ENCODE measurements at places on chromosomes 4 and X. TPM values are rescaled to one million over a fixed set of nuclear protein-coding genes. Genes with fewer than 3 reads are reported as not detected.

DNA sequence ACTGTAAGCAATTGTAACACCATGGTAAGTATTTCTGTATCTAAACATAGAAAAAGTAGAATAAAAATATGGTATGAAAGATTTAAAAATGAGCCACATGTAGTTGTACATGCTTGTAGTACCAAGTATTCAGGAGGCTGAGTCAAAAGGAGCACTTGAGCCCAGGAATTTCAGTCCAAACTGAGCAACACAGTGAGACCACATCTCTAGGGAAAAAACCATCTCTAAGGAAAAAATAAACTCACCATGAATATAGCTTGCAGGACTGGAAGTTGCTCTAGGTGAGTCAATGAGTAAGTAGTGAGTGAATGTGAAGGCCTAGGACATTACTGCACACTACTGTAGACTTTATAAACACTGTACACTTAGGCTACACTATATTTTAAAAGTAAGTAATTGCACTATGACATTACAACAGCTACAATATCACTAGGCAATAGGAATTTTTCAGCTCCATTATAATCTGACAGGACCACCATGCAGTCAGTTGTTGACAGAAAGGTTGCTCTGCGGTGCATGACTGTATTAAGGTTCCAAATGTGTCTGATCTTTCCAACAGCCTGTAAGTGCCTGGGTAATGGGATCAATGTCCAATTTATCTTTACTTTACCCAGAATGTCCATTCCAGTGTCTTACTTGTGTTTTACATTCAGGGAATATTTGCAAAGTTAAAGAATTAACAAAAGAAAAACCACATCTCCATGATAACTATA, 28.9 kb upstream of the LRBA start:
- DNase-seq = peak; percentile 36

DNA sequence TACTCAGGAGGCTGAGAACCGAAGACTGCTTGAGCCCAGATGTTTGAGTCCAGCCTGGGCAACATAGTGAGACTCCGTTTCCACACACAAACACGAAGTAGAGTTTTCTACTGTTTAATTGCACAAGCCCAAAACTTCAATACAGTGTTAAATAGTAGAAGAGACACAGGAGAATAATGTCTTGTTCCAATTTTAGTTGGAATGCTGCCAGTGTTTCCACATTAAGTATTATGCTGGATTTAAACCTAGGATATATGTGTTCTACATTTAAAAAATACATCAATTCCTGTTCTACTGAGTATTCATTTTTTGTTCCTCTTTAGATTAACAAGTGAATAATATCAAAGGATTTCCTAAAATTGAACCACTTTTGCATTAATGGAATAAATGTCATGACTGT, 91.3 kb downstream of the LCORL start:
- DNase-seq = no peak

GRCh38 chr4:54233697-54234496, 4.8 kb downstream of the PDGFRA start:
- peak; percentile 82 for DNase-seq

- DNase-seq = peak; percentile 79
Measured at GRCh38 chr4:182916483-182917181, 554 bp downstream of the DCTD start.

- no peak for DNase-seq
Measured at GRCh38 chr4:28278676-28279075, 1418.0 kb downstream of the STIM2 start.

- no peak for DNase-seq
Measured at GRCh38 chr4:165684177-165684805, 188.7 kb upstream of the TLL1 start.

GRCh38 chr4:111671756-111672155, 473.5 kb upstream of the FAM241A start:
- no peak for DNase-seq

- peak; percentile 34 for DNase-seq
Measured at GRCh38 chrX:8851231-8851886, 50.2 kb upstream of the FAM9A start.

GRCh38 chr4:77734928-77735327, 84.2 kb downstream of the CNOT6L start:
- peak; percentile 79 for DNase-seq

GRCh38 chr4:76182463-76182862, 31.2 kb downstream of the SCARB2 start:
- no peak for DNase-seq

The SERTM2 gene
- under 0.01 TPM for total RNA-seq

The PPEF2 gene
- not detected for total RNA-seq

DNA sequence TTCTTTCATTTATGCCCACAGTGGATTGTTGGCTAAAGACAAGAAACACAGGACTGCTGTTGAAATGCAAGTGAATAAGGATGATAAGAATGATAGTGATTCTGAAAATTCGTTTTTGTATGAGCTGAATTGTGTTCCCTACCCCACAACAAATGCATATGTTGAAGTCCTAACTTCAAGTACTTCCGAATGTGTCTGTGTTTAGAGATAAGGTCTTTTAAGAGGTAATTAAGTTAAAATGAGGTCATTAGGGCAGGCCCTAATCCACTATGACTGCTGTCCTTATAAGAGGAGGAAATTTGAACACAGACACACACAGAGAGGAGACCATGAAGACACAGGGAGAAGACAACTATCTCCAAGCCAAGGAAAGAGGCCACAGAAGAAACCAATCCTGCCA, 126.6 kb upstream of the ACSL4 start:
- DNase-seq = no peak

The SYTL4 gene
- 2.3 TPM for total RNA-seq

- DNase-seq = no peak
Measured at GRCh38 chr4:8409264-8410065, 31.1 kb downstream of the ACOX3 start.

The PAGE5 gene
- total RNA-seq = not detected

GRCh38 chr4:121717680-121718237, 21.0 kb upstream of the ANXA5 start:
- DNase-seq = peak; percentile 74

DNA sequence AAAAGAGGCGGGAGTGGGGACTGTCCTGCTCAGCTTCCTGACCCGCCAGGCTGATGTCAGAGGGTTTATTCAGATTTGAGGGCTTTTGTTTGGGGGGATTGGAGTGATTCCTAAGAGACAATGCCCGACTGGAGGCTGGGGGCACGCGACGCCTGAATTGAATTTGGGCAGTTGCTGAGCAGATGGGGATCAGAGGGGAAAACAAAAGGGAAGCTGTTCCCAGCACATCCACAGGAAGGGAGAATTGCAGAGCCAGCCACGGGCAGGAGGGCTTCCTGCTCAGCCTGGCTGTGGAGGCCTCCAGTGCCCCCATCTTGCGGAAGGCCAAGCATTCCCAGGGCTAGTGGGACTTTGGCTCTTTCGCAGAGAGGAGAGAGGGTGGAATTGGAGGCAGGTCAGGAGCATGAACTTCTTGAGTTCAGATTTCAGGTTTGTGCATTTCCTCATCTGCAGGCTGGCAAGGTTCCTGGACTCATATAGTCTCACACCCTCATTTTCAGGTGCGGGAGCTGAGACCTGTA, 162.8 kb downstream of the NHS start:
- no peak for DNase-seq

GRCh38 chrX:84046403-84046984, 141.5 kb downstream of the RPS6KA6 start:
- DNase-seq = peak; percentile 38

The SHROOM2 gene
- total RNA-seq = 8.1 TPM

The GABRG1 gene
- not detected for total RNA-seq

DNA sequence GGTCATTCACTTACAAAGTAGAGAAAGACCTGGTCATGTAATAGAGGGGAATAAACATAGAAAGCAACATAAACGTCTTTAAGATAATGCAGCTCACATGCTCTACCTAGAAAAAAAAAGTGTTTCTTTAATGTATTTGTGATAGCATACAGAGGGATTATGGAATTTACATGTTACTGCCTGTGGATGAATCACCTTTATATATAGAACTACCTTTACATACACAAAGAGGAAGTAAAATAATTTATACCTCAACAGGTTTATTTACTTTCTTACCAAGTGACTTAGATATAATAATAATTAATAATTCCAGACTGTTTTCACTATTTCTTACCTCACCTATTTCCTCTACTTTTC, 81.5 kb downstream of the PPP3CA start:
- no peak for DNase-seq

The TEX13D gene
- total RNA-seq = not detected

DNA sequence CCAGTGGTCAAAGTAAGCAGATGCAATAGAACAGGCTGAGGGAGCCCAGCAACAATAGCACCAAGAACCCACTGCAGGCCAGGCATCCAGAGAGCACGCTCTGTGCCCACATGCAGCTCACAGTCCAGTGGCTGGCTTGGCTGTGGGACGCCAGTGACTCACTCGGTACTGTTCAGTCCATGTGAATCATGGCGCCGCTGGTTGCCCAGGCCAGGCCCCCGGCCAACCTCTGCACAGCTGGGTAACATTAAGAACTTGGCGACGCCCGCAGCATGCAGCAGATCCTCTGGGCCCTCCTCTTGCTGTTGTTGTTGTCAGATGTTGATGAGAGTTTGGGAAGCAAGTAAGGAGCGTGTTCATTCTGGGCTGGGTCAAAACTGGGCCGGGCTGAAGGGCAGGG, 60.5 kb downstream of the MSX1 start:
- DNase-seq = no peak

DNA sequence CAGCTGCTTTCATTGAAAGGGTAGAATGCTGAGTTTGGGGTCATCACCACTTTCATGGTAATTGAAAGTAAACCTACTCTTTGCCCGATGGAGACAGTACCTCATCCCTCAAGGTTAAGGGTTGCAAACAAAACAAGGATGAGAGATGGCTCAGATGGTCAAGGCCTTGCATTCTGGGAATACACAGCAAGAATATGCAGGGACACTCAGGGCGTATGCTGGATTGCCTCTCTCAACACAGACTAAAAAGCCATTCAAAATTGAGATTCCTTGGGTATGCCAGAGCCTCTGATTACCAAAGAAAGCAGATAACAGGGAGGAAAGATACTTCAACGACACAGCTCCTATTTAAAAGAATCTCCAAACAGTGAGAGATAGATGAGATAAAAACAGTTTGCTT, 310.4 kb downstream of the ARAP2 start:
- no peak for DNase-seq

The CYLC1 gene
- not detected for total RNA-seq

The PPP2R2C gene
- total RNA-seq = not detected

The SHISA3 gene
- total RNA-seq = under 0.01 TPM

DNA sequence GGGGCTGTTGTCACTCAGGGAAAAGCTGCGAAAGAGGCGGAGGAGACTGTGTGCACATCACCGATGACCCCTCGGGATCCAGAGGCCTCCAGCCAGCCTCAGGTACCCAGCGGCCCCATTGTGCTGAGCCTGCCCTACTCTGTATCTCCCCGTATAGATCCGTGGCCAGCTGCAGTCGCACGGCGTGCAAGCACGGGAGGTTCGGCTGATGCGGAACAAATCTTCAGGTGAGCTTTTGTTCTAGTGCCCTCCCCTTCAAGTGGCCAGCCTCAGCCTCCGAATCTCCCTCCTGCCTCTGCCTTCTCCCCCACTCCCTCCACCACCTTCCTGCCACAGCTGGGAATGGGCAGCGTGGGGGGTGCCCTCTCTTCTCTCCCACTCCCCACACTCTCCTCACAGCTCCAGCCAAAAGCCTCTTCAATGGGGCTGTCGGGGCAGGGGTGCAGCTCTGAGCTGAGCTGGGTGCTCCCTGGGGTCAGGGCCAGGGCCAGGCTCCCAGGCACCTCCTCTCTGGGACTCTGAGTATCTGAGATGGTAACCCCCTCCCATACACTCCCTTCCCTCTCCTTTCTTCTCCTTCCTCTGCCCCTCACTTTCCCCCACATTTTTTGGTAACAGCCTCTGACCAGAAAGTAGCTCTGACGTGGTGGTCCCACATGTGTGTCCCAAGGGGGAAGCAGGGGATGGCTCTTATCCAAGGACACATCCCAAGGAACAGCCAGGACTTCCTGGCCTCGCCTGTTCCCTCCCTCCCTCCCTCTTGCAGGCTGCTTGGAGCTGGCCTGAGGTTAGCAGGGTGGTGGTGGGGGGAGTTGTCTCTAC, 20.4 kb upstream of the UBA1 start:
- no peak for DNase-seq
